ENCODE measurements at places on chromosomes 6 and 20. TPM values are rescaled to one million over a fixed set of nuclear protein-coding genes. Genes with fewer than 3 reads are reported as not detected.

DNA sequence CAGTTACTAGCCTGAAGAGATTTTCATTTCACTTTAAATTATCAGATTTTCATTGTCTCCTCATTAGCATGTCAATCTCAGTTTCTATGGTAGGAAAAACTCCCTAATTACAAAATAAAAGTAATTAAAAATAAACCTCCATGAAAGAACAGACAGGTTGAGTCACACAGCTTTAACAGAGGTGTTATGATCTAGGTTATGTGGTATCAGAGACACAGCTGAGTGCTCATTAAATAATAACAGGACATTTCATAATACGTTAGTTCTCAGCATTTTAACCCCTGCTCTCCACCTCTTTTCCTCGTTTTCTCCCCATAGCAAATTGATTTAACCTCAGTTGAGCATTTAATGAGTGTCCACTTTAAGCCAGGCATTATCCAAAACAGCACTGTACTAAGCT lies 21.9 kb downstream of the TPBG start:
- no peak for DNase-seq

PRND gene
- 51.9 TPM for polyA plus RNA-seq

DNA sequence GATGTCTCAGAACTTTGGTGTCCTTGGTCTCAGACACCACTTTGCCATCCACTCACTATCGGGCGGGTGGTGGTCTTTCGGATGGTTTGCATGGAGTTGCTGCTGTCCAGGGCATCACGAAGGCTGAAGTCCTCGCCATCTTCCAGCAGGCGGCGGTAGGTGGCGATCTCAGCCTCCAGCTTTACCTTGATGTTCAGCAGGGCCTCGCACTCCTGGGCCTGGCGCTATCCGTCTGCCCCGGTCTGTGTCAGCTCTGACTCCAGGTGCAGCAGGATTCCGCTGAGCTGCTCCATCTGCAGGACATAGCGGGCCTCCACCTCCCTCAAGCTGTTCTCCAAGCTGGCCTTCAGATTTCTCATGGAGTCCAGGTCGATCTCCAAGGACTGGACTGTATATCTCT lies 36.0 kb downstream of the ZNF311 start:
- no peak for DNase-seq

BFSP1 gene
- 2.4 TPM for polyA plus RNA-seq

RGS17 gene
- 0.74 TPM for polyA plus RNA-seq

MMS22L gene
- polyA plus RNA-seq, result 6.0 TPM

DNA sequence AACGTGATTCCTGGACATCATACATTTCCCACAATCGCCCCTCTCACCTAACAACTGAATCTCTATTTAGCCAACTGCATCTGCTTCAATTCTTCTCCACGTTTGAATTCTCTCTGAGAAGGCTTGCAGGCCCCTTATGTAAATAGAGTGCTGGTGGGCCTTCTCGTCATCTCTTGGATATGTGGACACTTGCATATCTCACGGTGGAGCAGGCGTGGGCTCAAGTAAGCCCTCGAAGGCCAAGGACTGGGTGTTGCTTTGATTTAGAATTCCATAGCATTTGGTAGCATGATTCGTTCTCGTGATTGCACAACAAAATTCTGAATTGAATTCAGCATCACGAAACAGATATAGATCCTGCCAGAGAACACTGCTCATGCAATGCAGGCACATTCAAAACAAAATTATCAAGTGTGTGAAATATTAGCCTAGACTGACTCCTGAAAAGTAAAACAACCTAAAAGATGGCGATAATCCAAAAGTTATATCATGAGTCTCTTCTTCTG lies 613.6 kb downstream of the TFAP2A start:
- no peak for DNase-seq

SRMS gene
- polyA plus RNA-seq, result not detected

DNA sequence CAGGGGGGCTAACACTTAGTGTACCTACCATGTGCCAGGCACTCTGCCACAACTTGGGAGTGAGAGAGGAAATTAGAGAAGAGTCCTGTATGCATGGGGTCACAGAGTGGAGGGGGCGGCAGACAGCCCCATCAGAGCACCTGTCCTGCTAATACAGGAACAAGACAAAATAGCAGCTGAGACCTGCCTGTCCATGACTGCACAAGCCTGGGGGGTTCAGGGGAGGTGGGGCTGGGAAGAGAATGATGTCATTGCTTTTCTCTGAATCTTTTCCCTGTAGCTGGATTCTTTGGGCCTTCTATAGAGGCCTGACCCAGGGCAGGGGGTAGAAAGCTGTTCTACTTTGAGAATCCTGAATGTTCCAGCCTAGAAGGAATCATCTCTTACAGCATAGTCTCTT lies 37.4 kb downstream of the FOXP4 start:
- no peak for DNase-seq

DNA sequence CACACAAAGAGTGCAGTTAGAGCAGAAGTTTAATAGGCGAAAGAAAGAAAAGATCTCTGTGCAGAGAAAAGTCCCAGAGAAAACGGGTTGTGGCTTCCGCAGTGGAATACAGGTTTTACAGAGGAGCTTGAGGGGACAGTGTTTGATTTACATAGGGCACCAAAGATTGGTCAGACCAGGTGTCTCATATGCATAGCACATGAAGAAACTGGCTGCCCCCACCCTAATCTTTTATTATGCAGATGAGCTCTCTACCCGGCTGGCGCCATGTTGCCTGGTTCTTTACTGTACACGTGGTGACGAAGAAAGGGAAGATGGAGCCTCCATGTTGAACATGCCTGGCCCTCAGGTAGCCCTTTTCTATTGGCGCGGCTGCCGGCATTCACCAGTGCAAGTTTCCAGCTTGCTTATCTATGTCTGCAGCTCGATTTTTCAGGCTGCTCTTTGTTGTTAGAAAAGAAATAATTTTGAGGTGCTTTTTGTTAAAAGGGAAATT lies 47.4 kb downstream of the SLC35B3 start:
- DNase-seq, result no peak

DNA sequence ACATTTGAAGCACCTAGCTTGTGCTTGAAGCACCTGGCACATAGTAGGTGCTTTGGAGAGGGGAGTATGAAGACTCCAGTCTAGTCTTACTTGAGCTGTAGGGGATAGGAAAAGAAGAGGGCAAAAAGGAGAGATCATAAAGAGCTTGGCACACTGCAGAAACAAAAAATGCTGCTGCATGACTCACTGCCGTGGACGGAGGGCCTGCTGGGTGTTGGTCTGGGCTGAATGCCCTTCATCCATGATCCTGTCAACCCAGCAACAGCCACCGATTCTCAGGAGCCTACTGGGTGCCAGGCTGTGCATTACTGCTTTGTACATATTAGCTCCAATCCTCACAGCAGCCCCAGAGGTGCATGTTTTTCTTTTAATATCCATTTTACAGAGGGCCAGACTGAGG lies 6.0 kb downstream of the PDYN start:
- DNase-seq, result no peak
